ENCODE measurements at places on chromosomes 5 and 9.

DNA sequence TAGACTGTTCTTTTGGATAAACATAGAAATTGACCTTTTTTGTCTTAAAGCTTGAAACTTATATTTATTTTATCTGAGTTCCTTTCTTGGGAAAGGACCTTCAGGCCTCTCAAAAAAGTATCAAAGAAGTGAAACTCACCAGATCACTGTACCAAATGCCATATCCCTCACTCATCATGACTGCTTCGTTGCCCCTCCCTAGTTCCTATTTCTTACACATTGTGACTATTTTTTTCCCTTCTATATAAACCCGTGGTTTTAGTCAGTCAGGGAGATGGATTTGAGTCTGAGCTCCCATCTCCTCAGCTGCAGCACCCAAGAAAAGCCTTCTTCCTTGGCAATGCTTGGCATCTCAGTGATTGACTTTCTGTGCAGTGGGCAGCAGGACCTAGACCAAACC, 129.4 kb downstream of the LPAR1 start:
- no peak for DNase-seq

GRCh38 chr9:22650946-22651345, 204.3 kb downstream of the DMRTA1 start:
- no peak for DNase-seq

DNA sequence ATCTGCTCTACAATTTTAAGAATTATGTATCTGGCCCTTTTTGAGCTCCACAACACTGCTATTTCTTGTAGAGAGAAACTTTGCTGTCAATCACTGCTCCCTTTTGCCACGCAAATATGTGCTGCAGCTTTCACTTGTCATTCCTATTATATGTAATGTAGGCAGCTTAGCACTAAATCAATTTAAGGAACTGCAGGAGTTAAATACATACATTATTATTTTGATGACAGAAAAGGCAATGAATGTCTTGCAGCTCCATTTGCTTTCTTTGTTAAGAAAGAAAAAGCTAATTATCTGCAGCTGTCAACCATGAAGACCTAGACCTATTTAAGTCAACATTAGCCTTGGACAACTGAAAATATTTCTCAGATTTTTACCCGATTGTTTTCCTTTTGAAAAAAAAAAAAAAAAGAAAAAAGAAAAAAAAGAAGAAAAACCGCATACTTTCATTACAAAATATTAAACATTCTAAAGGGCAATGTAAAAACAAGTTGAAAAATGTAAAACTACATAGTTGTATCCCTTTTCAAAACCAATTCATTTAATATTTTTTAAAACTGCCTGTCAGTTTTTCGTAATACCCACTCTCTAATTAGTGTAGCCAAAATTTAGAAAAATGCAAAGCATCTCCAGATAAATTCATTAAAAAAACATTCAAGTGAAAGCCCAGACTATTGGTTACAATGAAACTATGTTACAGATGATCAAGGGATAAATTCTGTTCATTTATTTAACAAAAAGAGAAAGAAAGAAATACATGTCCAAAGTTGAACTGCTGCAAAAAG, 57.2 kb downstream of the RFX3 start:
- no peak for DNase-seq

DNA sequence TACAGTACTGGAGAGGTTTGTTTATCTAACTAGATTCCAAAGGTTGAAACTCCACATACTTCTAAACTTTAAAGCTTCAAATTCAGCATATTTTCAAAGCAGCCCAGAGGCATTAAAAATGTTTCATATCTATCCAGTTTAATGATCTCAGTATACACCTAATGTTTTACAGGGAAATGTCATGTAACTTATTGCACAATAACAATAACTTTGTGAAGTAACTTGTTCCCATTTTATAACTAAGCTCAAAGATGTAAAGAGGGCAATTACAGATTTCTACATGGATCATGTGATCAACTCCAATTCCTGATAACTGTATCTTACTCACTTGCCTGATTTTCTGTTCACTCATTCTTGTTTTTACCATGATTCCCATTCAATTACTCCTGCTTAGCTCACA, 610.0 kb downstream of the TAF11L14 start:
- DNase-seq, result no peak

DNA sequence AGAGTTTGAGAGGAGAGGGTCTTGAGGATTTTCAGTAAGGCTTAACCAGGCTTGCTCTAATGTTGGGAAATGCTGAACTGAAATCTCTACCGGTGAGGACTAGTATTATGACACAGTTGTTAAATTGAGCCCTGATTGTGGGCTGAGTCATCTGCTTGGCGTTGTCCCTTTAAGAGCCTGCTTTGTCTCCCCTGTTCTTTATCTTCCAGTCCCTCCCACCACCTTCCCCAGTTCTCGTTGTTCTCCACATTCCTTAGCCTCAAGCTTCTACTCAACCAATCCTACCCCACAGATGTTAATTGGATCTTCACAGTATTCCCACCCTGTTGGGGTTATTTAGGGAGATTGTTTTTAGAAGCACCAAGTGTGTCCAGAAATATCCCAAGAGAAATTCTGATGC, 57.6 kb downstream of the ANKRD55 start:
- DNase-seq, result no peak

DNA sequence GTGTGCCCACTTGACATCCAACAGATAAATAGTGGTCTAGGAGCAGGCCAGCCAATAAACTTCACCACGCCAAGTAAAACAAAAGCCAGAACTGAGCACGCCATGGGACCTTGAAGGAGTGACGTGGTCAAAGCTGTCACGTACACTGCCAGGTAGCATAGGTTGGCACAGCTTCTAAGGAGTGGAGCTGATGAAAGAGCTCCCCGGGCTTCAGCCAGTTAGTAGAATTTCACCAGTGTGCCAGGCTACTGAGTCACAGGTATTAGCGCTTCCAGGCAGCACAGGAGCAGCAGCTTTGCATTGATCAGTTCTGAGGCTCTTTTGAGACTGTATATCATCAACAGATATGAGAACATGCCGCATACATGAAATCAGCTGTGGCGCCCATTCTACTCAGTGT, 19.4 kb downstream of the VLDLR start:
- no peak for DNase-seq

DNA sequence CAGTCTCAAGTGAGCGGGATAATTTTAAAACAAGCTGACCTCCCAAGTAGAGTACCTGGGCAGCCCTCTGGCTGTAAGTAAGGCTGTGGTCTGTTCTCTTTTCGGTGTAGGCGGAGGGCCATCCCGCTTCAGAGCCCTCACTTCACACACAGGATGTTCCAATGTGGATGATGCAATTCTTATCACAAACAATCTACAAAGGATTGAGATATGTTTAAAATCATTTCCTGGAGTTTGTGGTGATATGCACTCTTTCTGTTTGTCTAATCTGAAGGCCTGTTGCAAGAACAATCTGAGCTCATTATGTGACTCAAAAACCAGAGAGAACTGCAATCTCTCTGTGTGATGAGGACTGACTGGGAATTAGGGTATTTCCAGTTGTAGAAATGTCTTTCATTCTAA, 42.5 kb downstream of the ITGA2 start:
- no peak for DNase-seq

DNA sequence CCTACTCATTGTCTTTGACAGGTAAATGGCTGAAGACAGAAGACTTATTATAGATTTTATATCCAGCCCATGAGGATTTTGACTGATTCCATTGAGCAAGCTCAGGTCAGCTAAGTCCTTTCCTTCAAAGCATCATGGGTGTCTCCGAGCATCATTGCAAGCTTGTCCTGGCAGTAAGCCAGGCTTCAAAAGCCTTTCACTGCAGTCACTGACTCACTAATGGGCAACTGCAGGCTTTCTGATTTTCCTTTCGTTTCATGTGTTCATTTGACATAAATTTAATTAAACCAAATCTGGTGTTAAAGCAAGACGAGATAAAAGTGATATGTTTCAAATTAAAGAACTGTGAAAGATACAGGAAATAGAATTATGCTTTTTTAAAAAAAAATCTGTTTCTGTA, 426.2 kb downstream of the ANXA1 start:
- DNase-seq, result no peak

DNA sequence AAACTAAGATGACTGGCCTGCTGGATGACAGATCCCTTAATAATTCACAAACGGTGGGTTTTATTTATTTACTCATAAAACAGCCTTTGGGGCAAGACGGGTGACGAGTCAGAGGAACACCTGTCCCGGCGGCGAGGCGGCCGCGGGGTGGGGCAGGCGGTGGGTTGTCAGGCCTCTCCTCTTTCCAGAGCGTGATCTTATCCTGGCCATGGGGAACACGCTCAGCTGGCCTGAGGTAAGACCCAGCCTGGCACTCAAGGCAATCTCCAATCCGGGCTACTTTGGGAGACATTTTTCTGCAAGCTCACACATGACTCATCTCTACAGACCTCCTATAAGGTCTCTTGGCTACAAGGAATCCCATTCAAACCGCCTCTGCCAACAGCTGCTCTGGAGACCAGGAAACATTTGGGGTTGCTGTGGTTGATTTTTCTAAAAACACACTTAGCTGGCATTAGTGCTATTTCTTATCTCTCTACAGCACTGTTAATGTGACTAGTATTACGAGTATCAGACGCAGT, 6.3 kb downstream of the RAPGEF1 start:
- DNase-seq, result peak; percentile 82

DNA sequence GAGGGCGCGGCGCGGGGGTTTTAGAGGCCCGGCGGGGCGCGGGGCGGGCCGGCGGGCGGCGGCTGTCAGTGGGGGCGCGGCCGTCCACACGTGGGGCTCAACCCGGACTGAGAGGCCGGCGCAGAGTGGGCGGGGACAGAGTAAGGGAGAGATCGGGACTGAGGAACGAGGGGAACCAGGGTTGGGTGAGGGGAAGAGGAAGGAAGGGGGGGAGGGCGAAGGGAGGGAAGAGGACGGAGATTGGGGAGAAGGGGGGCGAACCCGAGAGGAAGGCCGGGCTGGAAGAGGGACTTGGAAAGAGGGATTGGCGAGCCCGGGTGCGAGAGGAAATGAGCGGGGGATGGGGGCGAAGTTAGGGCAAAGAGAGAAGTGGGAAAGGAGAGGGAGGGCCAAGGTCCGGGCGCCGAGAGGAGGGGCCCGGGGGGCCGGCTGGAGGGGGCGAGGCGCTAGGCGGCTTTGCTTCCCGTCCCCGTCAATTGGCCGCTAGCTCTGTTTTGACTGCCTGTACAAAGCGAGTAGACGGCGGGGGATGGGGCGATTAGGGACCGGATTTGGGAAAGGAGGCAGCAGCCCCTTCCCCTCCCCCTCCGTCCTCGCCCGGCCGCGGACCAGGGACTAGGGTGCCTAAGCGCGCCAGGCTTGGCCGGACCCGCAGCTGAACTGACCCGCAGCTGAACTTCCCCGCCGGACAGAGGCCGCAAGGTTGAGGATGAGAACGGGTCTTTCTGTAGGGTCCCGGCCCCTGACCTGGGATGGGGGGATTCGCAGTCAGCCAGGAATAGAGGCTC, 399 bp upstream of the FBN2 start:
- peak; percentile 86 for DNase-seq

DNA sequence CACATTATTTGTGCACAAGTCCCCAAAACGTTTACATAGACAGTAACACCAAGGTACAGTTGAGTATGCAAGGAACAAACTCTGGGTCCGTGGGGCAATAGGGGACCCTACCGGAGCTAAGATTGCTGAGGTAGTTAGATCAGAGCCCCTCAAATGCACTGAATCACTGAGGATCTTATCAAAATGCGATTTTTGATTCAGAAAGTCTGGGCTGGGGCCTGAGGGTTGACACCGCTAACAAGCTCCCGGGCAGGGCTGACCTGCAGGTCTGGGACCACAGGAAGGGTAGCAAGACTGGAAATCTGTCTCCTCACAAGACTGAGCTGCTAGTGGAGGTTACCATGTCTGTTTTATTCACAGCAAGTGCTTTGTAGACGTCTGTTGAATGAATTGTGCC, 1.8 kb upstream of the IL3 start:
- DNase-seq, result peak; percentile 66

DNA sequence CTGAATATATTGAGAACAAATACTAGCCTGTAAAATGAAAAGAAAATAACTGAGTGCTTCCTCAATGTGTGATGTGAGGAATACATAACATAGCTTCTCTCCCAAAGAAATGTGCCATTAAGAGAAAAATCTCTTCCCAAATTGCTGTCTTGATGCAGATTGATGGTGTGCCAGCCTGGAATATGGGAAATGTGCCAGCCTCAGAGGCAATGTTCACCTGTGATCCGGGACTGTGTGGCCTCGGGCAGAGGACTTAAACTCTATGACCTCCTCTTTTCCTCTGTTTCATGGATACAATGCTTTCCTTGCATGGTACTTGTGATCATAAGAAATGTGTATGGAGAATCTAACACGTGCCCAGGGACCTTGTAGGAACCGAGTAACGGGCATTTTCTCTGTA, 370.9 kb downstream of the DIRAS2 start:
- DNase-seq, result no peak

DNA sequence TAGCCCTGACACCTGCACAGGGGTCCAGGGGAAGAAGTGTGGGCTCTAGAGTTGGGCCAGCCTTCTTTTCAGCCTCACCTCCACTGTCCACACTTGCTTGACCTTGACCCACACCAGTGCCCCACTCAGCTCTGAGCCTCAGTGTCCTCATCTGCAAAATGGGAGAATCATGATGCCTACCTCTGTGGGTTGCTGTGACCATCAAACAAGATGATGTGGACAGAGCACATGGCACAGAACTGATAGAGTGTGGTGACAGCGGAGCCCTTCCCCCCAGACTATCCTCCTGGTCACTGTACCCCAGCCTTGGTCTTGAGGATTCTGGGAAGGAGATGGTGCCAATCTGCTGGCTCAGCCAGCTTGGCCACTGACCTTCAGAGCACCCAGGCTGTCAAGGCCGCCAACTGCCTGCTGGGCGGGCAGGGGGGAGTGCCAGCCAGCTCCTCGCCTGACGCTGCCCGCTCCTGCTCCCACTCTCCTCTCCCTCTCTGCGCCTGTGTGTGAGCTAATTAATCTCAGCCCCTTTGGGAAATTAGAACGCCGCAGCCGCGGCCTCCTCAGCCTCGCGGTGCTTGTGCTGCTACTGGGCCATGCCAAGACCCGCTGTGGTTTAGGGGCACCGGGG, 16.7 kb downstream of the CXXC5 start:
- DNase-seq, result no peak

DNA sequence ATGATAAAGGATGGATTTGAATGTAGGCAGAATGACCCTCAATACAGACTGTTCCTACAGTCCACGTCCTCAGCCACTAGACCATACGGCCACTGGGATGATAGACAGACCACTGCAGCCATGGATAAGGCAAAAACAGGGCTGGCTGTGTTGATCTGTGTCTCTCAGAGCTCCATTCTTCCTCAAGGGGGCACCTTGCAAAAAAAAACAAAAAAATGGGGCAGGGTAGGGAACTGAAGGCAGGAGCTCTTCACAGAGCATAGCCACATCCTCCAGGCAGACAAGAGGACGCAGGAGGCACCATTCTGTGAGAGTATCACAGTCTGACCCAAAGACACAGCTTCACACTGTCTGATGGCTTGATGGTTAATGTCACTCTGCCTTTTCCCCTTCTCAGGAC, 61.2 kb upstream of the GABRP start:
- DNase-seq, result no peak
